ENCODE measurements at places on chromosomes 12 and 14. TPM values are rescaled to one million over a fixed set of nuclear protein-coding genes. Genes with fewer than 3 reads are reported as not detected.
A peak's percentile ranks its signal among the peaks of the same experiment; 100 is the strongest.

- no peak for DNase-seq
These were observed 71.5 kb upstream of the DCD start for GRCh38 chr12:54719691-54720090.

DNA sequence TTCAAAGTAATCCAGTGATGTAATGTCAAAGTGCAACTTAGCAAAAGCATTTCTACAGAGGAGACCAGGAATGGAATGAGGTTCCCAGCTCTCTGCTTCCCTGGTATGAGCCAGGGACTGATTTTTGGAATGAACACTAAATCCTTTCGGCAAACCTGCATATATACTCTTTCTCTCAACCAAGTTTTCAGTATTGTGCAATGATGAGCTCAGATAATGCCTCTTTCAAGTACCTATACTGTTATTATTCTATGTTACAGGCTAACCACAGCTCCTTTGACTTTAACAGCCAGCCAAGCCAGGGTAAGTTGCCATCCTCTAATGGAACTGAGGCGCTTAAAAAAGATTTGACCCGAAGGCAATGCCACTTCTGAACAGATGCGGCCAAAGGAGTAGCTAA, 104.9 kb upstream of the FSCB start:
- no peak for DNase-seq

DNA sequence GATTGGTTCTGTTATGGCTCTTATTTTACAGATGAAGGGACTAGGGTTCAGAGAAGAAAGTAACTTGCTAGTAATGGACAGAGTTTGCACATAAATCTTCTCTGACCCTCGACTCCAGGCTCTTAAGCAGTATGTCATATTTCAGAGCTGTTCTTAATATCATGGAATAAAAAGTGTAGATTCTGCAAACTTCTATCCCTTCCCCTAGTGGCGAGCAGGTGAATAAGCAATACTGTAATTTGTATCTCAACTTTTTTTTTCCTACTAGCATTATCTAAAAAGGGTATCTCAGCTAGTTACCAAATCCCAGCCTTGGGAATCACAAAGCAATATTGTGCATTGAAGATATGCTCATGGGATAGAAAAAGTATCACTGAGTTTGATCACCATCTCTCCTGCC, 83.2 kb downstream of the ANO4 start:
- DNase-seq: no peak

- DNase-seq: no peak
These were observed 2.0 kb downstream of the ANO4 start for GRCh38 chr12:100796621-100797020.

- peak; percentile 94 for DNase-seq
These were observed 93.8 kb downstream of the RFLNA start for GRCh38 chr12:124388679-124389137.

DNA sequence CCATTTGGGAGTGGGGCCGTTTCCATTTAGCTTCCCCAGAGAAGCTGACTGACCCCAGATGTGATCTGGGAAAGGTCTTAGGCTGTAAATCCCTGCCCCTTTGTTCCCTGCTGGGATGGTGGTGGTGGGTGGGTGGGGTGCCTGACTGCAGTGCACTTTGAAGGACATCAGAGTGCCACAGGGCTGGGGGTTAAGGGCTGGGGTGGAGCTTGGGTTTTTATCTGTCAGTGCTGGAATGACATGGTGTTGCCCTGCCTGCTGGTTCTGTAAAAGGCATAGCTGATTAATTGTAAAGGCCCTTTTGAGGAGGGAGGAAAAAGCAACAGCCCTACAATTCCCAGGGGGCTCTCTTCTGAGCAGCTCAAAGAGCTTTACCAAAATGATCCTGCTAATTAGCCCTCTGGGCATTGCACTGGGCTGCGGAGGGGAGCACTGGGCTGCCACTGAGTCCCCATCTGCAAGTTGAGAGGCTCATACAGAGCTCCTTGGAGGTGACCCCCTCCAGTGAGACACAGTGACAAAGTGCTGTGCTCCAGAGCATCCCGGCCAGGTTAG, 21.1 kb downstream of the PLEKHG3 start:
- DNase-seq: no peak

DNA sequence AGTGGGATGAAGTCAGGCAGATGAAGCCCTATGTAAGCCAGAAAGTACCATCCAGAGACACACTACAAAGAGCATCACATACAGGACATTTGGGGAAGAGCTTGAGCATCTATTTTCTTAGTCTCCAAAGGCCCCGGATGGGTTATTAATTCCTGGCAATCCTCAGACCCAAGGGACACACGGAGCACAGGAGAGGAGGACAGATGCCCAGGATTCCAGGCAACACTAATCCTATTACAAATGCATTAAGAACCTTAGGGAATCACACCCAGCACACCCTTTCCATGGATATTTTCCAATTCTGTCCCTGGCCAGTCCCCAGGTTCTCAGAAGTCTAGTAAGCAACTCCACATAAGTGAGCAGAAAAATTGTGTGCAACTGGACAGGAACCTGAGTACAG, 65.9 kb downstream of the CMKLR1 start:
- no peak for DNase-seq

DNA sequence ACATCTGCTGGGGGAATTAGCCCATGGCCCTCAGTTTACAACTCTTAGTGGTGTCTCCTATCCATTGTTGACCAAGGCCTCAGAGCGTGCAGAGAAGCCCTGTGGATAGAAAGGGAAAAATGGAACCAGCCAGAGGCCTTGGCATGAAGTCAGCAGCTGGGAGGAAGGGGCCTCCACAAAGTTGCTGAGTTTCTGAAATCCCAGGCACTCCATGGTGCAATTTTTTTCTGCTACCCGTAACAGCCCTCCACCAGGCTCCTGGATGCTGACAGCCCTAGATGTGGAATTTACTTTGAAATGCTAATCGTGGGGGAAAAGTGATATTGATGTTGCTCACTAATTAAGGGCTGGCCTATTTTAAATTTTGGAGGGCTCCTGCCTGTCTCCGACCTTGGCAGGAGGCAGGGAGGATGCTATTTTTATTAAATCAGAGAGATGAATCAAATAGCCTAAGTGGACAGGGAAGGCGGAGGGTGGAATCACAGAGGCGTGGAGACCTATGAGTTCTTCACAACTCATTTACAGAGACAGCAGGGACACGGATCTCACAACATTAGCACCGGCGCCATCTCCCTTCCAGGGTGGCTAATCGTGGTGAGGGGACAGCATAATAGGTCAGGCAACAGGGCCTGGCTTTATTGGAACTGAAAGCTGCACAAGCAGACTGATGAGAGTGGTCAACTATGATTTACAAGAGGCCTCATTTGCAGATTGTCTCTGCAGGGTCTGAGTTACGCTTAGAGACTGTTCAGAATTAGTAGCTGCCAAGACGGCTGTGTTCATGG, 99.8 kb upstream of the WSCD2 start:
- DNase-seq: no peak

DNA sequence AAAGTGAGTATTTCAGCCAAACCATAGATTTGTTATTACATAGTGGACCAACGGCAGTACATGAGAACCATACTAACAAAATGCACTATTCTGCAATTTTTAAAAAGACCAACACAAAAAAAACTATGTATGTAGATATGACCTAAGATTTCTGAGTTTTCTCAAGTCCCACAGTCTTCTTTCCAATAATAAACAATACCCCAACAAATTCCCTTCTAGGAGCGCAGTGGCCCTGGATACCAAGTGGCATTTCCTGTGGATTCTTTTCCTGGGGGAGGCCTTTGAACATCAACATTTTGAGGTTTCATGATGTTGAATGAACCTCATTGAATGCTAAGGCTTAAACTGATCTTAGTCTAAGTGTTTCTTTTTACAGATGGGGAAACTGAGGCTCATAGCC, 210.5 kb downstream of the BCAT1 start:
- DNase-seq: peak; percentile 68

DNA sequence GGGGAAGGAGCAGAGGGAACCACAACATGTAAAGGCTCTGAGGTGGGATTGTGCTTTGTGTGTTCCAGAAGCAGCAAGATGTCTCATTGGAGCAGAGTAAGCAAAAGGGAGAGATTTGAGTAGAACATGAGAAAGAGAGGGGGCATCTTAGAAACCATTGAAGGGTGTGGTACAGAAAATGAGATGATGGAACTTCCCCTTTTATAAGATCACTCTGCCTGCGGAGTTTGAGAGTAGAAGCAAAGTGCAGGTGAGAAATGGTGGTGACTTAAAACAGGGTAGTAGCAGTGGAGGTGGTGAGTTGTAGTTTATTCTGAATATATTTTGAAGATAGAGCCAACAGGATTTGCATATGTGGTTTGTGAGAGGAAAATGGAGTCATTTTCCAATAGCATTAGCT, 56.0 kb downstream of the FBXO34 start:
- no peak for DNase-seq

DNA sequence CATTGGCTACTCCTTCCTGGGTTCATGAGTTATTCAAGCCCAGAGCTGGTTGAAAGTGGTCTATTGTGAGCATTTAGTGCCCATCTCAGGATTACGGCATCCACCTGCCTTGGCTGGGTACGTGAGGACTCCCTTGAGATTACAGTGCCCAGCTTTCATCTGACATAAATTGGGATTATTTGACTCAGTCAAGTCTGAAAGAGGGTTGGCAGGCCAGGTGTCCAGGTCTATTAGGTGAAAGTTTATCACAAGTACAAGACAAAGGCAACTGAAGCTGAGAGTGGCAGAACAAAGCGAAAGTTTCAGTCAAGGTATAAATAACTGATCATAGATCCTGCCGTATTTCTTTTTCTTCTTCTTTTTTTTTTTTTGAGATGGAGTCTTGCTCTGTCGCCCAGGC, 84.6 kb upstream of the ATF7IP start:
- DNase-seq: no peak

The PPP4R3A gene
- total RNA-seq: 73.6 TPM

The SLCO1B3 gene
- not detected for total RNA-seq

The A2M gene
- total RNA-seq: 2,674 TPM

The SMIM41 gene
- 6.5 TPM for total RNA-seq

The TRMT5 gene
- 10.7 TPM for total RNA-seq

Data from lung (tissue), 17 donors.